GM23248 (cell line): ENCODE measurements at places on chromosomes 1 and 21. TPM values are rescaled to one million over a fixed set of nuclear protein-coding genes. Genes with fewer than 3 reads are reported as not detected.
A peak's percentile ranks its signal among the peaks of the same experiment; 100 is the strongest.

GRCh38 chr21:38505654-38506523, 7.6 kb upstream of the ERG start:
- peak; percentile 84 for DNase-seq

DNA sequence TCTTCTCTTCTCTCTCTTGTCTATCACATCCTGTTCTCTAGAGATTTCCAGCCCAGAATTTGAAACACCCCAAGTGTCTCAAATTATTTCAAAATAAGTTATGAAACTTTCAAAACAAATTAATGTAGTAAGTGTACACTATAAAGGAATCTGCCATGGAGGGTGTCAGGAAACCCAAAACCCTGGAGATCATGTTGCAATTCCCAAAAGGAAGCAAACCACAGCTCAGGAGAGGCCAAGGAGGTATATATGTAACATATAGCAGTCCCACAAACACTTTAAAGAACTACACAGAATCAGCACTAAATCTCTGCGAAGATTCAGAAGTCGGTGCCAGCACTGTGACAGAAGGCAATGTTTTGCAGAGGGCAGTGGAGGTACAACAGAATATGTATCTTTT, 26.6 kb downstream of the PTPN14 start:
- peak; percentile 30 for DNase-seq

DNA sequence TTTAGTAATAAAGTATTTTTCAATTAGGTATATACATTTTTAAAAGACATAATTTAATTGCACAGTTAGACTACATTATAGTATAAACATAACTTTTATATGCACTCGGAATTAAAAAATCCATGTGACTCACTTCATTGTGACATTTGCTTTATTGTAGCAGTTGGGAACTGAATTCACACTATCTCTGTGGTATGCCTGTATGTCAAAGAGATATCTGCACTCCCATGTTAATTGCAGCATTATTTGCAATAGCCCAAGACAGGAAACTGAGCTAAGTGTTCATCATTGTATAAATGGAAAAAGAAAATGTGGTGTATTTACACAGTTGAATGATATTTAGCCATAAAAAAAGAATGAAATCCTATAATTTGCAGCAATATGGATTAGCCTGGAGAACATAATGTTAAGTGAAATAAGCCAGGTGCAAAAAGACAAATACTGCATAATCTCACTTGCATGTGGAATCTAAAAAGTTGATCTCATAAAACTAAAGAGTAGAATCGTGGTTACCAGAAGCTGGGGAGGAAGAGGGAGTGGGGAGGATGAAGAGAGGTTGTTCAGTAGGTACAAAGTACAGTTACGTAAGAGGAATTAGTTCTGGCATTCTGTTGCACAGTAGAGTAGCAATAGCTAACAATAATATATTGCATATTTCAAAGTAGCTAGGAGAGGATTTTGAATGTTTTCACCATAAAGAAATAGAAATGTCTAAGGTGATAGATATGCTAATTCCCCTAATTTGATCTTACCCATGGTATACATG, 64.8 kb downstream of the DPT start:
- no peak for DNase-seq

DNA sequence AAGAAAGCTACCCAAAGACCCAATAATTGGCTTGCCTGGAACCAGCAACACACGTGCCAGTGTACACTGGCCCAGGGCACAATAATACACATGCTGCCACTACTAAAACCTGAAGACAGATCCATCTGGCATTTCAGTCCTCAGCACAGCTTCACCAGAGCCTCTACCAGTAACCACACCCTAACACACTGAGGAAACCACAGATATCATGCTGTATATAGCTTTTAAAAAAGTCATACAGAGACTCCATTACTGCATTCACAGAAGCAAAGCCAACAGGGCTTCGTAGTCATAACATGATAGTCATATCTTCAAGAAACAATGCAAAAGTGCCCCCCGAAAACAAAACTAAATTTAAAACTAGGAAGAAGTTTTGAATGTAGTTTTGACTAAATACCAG, 40.6 kb upstream of the NEGR1 start:
- no peak for DNase-seq

- DNase-seq, result peak; percentile 83
Observed at GRCh38 chr1:89887270-89887669, 66.4 kb downstream of the LRRC8D start.

DNA sequence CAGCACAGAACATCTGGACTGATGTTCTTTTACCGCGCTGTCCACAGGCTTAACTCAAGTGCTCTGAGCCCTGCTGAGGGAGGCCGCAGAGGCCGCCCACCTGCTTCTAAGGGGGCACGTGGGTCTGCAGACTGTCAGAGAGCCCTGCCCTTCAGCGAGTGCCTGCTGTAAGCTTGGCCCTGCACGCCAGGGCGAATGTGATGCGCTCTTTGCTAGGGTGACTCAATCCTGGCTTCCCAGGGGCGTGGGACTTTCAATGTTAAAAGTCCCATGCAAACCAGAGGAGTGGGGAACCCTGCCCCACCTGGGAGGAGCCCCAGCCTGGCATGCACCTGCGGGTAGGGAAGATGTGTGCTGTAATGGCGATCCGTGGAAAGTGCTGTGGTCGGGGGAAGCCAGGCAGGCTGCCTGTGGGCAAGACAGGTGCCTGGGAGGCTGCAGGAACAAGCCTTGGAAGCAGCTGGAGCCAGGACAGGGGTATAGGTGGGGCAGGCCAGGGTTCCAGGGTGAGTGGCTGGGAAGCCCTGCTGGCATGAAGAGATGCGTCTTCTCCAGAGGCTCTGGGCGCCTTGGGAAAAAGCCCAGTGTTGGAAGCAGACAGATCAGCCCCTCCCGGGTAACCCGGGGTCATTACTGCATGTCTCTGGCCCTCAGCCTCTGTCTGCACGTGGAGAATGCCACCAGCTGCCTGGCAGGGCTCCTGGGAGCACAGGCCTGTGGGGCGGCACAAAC, 594 bp upstream of the PANK4 start:
- DNase-seq, result peak; percentile 94

DNA sequence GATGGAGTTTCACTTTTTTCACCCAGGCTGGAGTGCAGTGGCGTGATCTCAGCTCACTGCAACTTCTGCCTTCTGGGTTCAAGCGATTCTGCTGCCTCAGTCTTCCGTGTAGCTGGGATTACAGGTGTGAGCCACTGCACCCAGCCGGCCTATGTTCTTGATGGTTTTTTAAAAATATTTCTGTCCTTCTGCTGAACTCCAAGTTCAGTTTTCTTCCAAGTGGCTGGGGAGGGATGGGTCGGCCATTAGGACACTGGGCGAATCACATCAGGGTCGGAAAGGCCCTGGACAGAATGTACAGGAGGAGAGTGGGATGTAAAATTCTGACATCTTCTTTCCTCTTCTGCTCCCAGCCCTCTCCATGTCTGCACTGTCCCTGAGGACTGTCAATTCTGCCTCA, 289.6 kb downstream of the PTPRU start:
- DNase-seq, result no peak

DNA sequence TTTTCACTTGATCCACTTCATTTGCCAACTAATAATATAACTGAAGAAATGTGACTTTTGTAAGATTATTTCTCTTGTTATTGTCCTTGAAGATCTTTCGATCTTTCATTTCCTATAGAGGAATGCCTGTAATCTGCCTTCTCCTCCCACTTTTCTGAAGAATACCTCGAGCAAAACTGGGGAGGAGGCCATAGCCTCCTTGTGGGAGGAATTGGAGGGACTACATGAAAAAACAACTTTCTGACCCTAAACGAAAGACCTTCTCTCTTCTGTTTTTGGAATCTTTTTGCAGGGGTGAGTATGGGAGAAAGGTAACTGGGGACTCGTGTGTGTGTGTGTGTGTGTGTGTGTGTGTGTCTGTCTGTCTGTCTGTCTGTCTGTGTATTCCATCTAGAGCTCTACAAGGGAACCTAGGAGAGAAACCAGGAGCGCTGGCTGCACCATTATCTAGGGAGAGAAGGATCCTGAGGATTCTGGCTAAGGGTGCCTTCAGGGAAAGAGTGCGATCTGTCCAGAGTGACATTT, 32.4 kb upstream of the MAB21L3 start:
- no peak for DNase-seq

DNA sequence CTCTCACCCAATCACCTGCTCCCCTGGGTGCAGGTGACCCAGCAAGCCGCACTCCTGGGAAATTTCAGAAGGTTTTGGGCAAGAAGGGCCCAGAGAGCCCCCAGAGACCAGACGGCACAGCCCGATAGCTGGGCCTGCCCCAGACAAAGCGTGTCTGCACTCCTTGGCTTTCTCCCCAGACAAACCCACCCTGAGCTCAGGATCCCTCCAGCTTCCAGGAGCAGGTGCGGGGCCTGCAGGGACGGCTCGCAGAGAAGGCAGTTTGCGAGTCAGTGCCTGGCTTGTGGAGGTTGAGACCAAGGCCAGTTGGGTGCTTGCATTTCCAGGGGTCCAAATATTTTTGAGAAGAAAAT, 6.7 kb downstream of the PDE9A start:
- DNase-seq, result no peak

DNA sequence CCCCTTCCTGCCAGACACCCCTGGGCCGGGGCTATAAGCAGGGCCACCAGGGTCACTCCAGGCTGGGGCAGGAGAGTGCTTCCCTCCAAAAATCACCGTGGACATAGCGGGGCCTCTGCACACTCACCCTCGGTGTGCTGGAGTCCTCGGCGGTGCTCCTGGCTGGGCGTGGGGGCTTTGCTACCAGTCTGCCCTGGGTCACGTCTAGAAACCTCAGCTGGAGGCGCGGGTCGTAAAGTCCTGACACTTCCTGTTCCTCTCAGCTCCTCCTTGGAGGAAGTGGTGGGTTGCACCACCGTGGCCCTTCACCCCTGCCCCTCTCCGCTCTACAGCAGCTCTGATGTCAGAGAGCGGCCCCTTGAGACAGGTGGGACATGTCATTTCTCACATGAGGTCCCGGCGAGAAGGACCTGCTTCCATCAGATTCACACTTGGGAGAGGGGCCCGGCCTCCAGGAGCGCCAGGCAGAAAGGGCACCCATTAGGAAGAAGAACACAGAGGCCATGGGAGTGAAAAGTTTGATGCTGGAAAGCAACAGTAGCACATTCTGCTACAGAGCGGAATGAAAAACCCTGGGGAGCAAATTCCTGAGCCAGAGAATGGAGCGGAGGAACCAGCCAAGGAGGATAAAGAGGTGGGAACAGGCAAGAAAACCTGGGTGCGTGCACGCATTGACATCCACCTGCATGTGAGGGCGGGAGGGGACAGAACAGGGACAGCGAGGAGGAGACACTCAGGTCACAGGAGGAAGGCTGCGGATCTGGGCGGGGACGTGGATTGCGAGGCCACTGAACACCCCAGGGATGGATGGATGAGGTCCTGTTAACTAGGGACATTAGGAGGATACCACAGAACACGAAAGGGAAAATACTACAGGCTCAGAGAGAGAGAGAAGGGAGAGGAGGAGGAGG, at the start of gene ITGB2:
Gene ITGB2, minus strand, starts transcription at position 206 of the 911 bp plus-strand sequence. CDS start 10,117 bp downstream, outside the sequence.
- no peak for DNase-seq

GRCh38 chr1:28091043-28091781, 2.8 kb upstream of the EYA3 start:
- DNase-seq, result peak; percentile 69

DNA sequence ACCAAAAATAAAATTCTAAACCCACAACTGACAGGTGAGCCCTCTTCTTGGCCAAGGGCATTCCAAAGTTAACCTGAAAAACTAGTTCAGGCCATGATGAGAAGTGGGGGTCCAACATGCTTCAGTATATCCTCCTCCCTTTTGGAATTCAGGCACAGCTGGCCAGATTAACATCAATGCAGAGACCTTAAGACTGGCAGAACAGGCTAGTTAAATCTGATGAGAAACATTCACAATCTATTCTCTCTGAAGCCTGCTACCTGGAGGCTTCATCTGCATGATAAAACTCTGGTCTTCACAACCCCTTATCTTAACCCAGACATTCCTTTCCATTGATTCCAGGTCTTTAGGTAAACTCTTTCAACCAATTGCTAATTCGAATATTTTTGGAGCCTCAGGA, 26.7 kb upstream of the ZBTB8B start:
- no peak for DNase-seq

PIGR gene
- total RNA-seq, result not detected in 2 replicates

BARHL2 gene
- not detected in 2 replicates for total RNA-seq

TNFRSF8 gene
- not detected in 2 replicates for total RNA-seq

GPATCH3 gene
- 6.3 and 6.8 TPM in 2 replicates for total RNA-seq

SLC35E2B gene
- 32.5 and 38.3 TPM in 2 replicates for total RNA-seq

SPRR3 gene
- not detected in 2 replicates for total RNA-seq

CCDC181 gene
- total RNA-seq, result not detected in 2 replicates
